Breast epithelium (tissue), 4 donors: ENCODE measurements at places on chromosomes 1 and 21. TPM values are rescaled to one million over a fixed set of nuclear protein-coding genes. Genes with fewer than 3 reads are reported as not detected.

GRCh38 chr1:99544328-99544727, 101.6 kb upstream of the PALMD start:
- no peak for DNase-seq

DNA sequence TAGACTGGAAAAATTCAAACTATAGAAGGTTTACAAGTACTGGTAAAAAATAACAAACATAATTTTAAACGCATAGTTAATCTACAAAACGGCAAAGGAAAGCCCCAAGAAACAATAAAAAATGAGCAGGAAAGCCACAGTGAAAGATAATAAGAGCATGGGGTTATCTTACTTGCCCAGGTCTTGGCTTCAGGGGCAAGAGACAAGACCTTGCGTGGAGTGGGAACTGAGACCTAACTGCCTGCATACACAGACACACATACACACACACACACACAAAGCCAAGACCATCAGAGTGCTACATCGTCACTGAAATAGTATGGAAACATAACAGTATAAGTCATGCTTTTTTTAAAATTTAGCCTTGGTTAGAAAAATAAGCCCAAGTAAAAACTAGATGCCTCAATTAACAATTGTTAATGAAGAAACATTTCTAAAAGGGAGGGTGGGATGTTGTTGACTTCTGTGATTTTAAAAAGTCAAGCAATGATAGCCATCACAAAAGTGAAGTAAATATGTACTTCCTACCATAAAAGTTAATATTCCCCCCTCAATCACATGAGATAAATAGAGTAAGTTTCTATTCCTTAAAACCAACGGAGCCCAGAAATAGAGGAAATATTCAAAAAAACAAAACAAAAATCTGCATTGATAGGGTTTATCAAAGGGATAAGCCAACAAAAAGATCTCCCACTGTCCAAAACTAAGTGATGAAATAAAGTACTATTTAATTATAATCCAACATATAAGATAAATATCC, 29.4 kb upstream of the CRP start:
- DNase-seq = no peak

DNA sequence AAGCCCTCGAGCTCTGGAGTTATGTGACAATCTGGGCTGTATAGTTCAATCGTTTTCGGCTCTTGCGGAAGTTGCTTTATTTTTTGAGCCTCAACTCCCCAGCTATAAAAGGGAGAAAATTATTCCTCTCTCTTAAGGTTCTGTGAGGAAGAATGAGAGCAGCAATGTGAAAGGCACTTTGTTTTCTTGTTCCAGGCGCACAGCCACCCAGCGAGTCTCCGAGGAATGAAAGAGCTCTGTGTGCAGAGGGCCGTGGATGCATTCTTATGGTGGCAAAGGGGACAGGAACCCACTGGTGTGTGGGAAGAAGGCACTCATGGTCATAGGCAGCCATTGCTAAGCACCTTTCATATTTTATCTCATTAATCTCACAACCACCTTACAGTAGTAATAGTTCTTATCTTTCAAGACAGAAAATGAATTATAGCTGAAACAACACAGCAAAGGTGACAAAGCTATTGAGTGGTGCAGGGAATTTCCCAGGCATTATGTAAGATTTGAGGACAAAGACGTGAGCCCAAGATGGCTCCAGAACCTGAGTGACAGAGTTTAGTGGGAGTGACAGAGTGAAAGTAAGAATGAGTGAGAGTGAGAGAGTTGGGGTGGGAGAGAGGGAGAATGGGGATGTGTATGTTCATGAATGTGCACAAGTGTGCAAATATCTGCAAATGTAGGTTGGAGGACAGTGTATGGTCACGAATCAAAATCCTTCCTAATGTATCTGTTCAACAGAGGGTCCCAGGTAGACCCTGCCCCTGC, 9.4 kb downstream of the CYP2J2 start:
- DNase-seq = no peak

DNA sequence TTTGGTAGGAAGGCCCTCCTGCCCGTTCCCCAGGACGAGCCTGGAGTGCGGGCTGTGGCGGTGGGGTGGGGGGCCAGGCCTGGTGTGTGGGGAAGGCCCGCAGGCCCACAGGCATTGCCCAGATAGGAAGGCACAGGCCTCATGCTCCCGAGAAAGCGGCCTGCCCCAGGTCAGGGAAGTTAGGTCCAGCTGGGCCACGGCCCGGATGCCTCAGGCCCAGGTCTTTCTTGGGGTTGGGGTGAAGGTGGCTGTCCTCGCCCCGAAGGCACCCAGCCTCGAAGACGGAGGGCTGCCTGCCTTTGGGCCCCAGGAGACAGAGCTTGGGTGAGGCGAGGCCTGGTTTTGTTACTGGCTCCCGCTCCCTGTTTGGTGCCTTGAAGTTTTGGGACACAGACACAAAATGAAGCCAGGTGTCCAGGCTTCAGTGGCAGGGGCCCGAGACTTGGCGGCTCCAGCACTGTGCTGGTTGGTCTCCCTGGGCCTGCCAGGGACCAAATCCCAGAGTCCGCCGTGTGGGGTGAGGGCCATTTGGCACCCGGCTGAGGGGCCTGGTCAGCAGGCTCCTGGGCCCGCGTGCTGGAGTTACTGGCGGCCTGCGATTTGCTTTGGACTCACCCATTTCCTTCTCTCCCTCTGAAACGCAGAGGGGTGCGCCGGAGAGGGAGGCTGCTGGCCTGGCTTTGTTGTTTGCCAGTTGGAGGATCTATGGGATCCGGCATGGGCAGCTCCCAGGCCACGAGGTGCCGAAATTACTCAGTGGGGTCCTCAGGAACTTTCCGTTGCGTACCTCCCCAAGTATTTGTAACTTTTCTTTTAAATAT, 2.0 kb downstream of the SKI start:
- no peak for DNase-seq

GRCh38 chr1:168136709-168137514, at the start of gene GPR161:
Gene GPR161 (minus strand): TSS chr1:168136930. CDS start chr1:168104850, 32,080 bp downstream.
- no peak for DNase-seq

GRCh38 chr1:223739366-223740037, 27.2 kb downstream of the CAPN2 start:
- no peak for DNase-seq

- no peak for DNase-seq
Measured at GRCh38 chr1:155294520-155295182, 6.6 kb downstream of the PKLR start.

GRCh38 chr1:36503159-36503558, 20.4 kb upstream of the CSF3R start:
- DNase-seq = no peak

- DNase-seq = no peak
Measured at GRCh38 chr1:16218674-16219071, 6.2 kb upstream of the ARHGEF19 start.

DNA sequence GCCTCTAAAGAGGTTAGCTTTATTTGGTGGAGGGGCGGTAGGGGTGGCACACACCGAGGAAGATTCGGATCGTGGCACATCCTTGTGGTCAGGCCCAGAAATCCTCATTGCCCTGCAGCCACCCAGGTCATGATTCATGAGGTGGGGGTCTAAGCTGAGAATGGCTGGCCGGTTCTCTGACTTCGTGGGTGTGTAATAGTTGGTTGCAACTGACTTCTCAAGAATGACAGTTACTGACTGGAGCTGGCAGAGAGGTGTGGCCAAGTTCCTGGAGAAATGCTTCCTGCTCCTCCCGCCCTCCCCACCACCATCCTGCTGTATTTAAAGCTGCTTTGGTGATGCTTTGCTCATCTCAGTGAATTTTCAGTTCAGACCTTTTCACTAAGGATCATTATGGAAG, 198.6 kb downstream of the KIF26B start:
- no peak for DNase-seq

- no peak for DNase-seq
Measured at GRCh38 chr1:224739303-224739996, 123.3 kb downstream of the CNIH3 start.

DNA sequence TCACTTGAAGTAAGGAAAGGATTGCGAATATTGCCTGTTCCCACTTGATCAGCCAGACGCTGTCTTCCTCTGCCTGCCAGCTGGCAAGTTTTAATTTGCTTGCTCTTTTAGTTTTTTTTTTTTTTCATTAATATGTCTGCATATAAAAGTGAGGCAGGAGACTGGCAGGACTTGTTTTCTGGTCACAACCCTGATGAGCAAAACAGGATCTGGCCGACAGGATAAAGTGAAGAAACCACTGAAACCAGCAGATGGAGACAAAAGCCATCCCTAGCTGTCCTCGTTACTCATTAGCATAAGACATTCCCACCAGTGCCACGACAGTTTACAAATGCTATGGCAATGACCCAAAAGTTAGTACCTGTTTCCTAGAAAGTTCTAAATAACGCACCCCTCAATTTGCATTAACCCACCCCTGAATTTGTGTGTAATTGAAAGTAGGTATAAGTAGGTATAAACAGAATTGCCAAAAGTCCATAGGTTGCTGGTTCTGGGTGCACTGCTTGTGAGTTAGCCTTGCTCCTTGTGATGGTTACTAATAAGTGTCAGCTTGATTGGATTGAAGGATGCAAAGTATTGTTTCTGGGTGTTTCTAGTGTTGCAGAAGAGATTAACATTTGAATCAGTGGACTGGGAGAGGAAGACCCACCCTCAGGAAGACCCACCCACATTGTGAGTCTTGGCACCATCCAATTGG, 60.8 kb downstream of the ZNF684 start:
- DNase-seq = no peak

The LRRC42 gene
- total RNA-seq = 11.2 TPM

The OR2L5 gene
- total RNA-seq = 0.44 TPM

The TFF1 gene
- total RNA-seq = 0.98 TPM

The KDM5B gene
- total RNA-seq = 122 TPM

The GJA9 gene
- not detected for total RNA-seq

The CHD5 gene
- 0.33 TPM for total RNA-seq

The FCRL5 gene
- not detected for total RNA-seq

The INTS3 gene
- total RNA-seq = 51.7 TPM
